ENCODE measurements at places on chromosomes 12 and 14.
A peak's percentile ranks its signal among the peaks of the same experiment; 100 is the strongest.

- DNase-seq, result no peak
Measured at GRCh38 chr14:103686831-103687485, 28.3 kb downstream of the XRCC3 start.

- no peak for DNase-seq
Measured at GRCh38 chr12:24815114-24815423, 133.8 kb downstream of the BCAT1 start.

DNA sequence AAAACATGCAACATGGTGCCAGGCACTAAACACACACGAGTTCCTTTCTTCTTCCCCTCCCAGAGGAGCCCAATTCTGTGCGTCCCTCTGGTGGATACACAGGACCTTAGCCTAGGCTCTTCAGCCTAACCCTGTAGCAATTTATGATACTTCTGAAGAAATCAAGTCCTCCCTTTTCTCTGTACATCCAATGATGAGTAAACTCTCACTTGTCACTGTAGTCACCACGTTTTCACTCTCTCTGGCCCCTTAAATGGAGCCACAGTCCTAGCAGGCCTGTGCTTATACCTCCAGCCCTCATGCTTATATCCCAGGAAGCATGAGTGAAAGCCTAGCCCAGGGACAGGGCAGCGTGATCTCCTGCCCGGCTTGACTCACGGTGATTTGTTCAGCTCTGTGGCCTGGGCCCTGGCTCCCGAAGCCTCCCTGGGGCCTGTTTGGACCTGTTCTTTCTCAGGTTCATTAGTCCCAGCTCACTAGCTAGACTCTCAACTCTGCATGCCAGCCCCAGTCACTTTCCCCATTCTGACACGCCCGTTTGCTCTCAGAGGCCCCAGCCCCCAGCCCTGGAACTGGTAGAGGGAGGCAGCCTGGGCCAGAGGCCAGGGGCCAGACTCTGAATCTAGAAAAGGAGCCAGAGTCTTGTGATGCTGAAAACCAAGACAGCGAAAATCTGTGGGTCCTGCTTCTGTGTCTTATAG is 24.1 kb upstream of the PLEKHG3 start:
- no peak for DNase-seq

DNA sequence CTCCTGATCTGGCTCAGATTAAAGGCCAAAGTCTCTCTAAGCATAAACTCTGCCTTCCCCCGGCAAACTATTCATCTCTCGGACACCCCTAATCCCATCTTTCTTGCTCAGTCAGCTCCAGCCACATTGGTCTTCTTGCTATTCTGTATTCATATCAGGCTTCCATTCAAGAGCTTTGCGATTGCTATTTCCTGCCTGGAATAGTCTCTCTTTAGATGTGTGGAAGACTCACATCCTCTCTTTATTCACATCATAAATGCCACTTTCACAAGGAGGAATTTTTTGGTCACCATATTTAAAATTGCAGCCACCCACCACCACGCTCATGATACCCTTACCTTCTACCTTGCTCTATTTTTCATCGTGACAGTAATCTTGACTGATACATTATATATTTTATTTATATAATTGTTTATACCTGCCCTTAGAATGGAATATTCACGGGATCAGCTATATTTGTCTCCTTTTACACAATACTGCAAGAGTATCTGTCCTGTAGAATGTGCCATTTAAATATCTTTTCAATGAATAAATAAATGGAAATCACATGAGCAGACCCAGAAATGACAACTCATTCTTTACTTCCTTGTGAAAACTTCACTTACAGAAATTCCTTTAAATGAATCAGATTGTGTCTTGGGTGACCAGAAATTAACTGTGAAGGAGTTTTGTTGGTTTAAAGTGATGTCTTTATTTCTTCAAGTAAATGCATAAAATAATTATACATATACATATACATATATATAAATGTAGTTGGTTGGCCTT is 780.6 kb upstream of the FLRT2 start:
- no peak for DNase-seq

- no peak for DNase-seq
Measured at GRCh38 chr12:72540811-72541210, 268.6 kb downstream of the TRHDE start.

DNA sequence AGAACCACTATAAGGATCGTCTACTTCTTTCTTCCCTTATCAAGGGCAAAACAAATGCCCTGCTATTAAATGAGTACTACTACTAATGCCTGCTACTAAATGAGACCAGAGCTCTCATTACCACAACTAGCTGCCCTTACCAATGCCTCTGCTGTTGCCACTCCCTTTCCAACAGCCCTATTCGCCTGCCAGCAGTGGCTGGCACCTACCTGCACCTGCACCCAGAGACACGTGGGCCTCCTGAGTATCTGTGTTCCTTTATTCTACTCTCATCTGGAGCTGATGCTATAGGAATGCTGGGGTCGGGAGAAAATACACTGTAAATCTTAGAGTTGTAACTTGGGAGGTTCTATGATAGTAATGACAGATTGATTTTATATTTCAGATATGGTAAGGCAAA is 174.7 kb downstream of the SLC2A13 start:
- no peak for DNase-seq

- DNase-seq, result peak; percentile 5
Measured at GRCh38 chr12:107092669-107093416, 506 bp downstream of the CRY1 start.

DNA sequence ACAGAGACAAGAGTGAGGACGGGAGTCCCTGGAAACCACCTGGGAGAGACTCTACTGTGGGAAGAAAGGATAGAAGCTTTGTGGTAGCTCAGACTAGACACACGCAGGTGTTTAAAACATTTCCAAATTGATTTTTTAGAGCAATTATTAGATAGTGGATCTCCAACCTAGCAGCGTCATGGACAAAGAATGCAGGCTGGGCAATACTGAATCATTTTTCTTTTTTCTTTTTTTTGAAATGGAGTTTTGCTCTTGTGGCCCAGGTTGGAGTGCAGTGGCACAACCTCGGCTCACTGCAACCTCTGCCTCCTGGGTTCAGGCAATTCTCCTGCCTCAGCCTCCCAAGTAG is 13.1 kb downstream of the GPR132 start:
- DNase-seq, result no peak

DNA sequence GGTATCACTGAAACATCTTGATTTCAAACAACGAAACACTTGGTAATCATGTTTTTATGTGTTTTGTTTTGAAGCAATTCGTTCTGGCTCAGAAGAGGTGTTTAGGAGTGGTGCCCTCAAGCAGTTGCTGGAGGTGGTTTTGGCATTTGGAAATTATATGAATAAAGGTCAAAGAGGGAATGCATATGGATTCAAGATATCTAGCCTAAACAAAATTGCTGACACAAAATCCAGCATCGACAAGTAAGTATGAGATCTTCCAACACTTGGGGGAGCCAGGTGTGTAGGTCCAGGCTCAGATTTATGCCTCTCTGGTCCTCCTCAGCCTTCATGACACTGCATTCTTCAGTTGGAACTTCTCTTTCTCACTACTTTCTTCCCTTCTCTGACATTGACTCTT is 110.1 kb downstream of the GPR135 start:
- no peak for DNase-seq

GRCh38 chr14:64174922-64175782 is 119.0 kb downstream of the ESR2 start:
- DNase-seq, result no peak

DNA sequence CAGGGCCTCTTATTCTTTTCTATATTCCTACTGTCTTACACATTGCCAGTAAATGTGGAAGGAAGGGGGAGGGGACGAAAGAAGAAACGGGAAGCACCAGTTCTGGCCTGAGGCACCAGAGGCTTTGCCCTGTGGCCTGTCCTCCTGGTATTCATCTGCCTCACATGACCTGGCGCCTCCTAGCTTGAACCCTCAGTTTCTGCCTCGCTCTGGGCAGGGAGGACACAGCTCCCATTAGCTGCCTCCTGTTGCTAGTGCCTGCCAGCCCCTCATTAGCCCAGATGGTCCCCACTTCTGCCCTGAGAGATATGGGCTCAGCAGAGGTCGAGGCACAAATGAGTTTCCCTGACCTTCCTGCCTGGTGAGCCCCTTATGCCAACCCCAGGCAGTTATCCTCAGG is 3.0 kb upstream of the PLEKHG6 start:
- DNase-seq, result no peak

DNA sequence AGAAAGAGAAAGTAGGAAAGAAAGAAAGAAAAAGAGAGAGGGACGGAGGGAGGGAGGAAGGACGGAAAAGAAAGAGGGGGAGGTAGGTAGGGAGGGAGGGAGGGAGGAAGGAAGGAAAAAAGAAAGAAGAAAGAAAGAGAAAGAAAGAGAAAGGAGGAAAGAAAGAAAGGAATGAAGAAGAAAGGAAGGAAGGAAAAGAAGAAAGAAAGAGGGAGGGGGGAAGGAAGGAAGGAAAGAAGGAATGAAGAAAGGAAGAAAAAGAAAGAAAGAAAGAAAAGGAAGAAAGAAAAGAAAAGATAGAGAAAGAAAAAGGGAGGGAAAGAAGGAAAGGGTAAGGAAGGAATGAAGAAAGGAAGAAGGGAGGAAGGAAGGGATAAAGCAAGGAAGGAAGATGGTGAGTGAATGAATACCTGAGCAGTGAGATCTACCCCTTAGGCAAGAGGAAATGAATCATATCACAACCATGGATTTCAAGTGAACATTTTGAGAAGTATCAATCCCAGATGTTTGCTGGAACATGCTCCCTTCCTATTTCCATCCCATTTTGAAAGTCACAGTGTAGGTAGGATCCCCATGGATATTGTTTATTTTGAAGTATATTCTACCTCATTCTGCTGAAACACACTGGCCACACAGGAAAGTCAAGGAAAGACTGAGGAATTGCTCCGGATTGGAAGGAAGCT is 639.4 kb upstream of the TBX3 start:
- DNase-seq, result no peak

Data from DMS153 (cell line).